ENCODE measurements at places on chromosomes 4 and X.

- peak; percentile 23 for DNase-seq
These were observed 47.7 kb downstream of the MANBA start for GRCh38 chr4:102713096-102713495.

GRCh38 chrX:69154051-69154450 is 11.2 kb downstream of the PJA1 start:
- no peak for DNase-seq

DNA sequence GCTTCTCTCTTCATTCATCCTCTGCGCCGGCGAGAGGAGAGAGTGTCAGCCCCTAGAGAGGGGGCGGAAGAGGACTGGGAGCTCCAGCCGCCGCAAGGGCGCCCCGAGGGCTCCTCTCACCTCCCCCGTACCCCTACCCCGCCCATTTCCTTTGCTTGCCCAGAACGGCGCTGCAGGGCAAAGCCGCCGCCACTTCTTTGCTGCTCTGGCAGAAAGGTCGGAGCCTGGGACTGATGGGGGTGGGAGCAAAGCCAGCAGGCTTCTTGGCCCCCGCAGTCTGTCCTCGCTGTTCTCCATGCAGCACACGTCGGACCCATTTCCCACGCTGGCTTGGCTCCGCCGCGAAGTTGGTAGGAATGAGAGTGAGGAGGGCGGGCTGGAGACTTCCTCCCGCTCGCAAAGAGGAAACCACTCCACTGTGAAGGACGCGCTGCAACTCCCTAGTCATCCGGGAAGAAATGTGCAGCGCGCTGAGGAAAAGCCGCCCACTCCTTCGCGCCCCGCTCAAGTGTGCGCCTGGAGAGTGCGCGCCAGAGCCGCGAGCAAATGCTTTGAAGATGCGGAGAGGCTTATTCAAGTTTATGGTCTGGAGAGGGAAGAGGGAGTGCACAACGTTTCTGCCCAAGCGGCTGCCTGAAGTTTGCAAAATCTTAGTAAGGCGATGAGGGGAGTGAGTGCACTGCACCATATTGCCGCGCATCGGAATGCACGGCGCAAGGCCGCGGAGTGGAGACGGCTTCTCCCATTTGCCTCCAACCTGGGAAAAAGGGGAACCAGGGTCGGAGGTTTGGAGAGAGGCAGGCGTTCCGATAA is 2.8 kb upstream of the PCDH7 start:
- DNase-seq = peak; percentile 51

DNA sequence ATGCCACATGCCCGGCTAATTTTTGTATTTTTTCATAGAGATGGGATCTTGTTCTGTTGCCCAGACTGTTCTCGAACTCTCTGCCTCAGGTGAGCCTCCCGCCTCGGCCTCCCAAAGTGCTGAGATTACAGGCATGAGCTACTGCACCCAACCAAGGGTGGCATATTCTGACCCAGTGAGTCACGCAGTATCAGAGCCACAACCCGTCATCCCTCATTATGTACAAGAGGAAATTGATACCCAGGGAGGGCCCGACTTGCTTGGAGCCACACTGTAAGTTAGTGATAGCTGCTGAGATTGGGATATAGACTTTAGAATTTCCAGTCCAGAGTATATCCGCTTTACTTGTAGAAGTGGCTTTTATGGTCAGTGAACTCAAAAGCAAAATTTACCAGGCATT is 14.6 kb downstream of the CCKAR start:
- DNase-seq = no peak

DNA sequence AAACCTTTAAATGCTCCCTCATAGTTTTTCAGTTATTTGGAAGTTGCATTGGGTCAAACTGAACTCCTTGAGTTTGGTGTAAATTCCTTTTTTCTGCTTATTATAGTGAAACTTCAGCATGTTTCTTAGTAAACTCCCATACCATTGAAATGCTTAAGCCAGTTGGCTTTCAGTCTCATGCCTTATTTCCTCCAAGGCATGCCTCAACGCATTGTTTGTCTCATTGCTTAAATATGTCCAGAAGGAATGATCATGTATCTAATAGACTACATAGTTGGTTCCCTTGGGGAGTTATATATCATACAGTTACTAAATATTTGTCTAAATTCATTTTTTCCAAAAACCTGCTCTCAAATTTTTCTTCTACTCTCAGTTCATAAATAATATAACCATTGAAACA is 114.0 kb downstream of the STOX2 start:
- DNase-seq = peak; percentile 63

DNA sequence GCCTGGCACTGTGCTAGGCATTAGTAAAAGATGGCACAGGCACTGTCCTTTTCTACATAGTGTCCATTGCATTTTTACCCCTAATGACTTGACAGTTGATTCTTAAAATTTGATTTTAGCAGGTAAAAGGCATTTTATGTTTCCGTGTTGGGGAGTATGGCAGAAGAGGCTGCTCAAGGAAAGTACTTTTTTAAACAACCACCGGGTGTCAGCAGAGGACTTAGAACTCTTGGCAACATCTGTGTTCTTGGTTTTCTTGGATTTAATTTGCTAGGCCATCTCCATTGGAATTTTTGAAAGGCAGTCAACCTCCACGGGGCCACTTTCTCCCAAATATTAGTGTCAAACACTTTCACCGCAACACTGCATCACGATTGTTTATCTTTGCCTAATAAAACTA is 102.9 kb downstream of the TSPAN7 start:
- DNase-seq = peak; percentile 13

- no peak for DNase-seq
These were observed 105.9 kb downstream of the THOC2 start for GRCh38 chrX:123626962-123627361.

DNA sequence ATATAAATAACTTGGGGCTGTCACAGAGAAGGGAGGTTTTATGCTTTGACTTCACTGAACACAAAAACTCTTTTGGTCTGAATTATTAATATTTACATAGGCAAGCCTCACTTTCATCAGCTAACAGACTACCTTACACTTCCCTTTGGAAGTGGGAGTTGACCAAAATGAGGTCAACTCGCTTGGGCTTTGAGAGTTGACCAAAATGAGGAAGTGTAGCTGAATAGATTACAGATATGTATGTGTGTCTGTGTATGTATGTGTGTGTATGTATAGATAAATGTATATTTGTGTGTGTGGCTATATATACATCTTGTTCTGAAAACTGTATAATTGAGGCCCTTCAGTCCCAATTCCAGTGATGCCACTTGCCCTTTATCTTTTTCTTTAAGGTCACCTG is 113.3 kb upstream of the IL13RA1 start:
- no peak for DNase-seq

DNA sequence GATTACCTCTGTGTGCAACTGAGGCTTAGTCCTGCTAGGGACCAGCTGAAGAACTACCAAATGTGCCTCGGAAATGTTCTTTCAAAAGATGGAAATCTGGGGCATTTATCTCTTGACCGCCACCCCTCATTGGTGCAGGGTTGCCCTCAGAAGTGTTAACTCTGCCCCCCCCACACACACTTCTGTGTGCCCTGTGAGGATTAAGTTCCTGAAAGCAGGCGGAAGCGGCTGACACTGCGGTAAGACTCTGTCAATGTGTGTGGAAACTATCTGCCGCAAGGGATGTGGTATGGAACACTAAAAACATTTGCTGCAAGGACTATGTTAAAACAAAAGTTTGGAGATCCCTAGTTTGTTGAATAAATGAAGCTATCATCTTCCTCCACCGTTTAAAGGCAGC is 106.9 kb upstream of the NDP start:
- no peak for DNase-seq

DNA sequence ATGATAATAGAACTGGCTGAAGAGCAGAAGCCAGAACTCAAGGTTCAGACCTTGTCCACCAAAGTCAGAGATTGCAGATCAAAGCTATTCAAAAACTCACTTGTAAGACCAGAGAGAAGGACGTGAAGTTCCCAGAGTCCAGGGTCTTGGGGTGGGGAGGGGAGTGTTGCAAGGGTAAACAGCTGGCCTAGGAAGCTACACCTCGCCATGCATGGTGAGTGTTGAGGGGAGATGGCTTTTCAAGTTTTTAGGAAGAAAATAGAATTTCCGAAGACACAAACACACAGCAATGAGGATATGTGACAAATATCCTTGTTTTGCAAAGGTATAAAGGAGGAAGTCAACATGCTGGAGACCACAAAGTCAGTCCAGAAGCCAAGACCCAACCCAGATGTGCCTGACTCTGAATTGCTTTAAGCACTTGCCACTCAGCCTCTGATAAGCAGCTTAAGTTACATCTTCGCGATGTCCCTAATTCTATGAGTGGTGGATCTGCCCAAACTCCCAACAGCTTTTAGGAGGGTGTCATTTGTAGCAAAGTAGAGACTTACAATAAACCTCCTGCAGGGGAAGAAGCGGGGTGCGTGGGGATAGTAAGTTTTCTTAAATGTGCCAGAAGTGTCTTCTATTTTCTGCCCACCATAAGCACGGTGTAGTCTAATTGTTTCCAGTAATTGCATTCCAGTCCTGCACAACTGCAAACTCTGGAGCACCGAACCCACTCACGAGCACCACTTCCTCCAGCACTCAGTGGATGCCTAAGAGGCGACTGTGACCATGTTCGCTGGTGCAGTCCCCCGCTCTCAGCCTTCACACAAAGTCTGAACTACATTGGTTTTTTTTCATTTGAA is 26.5 kb downstream of the HAND2 start:
- no peak for DNase-seq
